MM.1S (cell line): ENCODE measurements at places on chromosomes 6 and 20.

DNA sequence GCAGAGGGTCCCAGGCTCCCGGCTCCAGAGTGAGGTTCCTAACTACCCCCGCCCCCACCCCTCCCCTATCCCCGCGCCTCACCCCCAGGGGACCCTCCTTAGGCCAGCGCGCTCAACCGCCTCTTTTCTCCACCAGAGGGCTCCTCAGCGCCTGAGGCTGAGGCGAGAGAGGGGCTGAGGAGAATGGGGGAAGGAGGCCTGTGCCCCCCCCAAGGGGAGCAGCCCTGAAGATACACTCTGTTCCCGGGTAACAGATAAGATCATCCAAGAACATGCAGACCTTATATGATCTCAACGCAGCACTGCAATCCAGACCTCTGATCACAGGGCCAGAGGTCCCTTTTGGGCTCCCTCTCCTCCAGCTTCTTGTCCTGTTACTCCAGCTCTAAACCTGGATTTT, 43.3 kb upstream of the MRPS10 start:
- no peak for DNase-seq

DNA sequence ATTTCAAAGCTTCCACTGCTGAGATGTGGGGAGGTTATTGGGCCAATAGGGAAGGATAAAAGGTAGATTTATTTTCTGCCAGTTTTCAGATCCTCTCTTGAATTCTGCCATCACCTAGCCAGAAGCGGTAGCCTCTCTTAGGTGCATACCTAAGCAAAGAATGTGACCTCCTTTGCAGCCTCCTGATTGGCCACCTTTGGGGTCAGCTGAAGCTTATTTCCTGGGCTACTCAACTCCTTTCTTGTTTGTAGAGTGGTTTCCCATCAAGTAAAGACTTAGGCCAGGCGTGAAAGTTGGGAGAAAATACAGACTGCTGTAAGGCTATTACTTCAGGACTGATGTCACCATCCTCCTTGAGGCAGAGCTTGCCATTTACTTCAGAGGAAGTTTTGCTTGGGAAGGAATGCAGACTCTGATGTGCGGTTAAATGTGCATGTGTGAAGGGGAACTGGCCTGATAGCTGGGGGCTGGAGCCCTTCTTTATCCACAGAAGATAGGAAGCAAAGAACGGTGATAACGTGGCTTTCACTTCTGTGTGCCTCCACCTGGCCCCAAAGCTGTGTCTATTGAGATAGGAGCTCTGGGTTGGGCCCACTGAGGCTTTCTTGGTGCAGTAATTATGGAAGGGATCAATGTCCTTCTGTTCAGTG, 70.1 kb downstream of the TRMT11 start:
- no peak for DNase-seq

DNA sequence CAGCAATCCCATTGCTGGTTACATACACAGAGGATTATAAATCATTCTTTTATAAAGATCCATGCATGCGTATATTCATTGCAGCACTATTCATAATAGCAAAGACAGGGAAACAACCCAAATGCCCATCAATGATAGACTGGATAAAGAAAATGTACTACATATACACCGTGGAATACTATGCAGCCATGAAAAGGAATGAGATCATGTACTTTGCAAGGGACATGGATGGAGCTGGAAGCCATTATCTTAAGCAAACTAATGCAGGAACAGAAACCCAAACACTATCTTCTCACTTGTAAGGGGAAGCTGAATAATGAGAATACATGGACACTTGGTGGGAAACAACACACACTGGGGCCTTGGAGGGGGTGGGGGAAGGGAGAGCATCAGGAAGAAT, 529.7 kb downstream of the TBC1D32 start:
- DNase-seq: no peak

DNA sequence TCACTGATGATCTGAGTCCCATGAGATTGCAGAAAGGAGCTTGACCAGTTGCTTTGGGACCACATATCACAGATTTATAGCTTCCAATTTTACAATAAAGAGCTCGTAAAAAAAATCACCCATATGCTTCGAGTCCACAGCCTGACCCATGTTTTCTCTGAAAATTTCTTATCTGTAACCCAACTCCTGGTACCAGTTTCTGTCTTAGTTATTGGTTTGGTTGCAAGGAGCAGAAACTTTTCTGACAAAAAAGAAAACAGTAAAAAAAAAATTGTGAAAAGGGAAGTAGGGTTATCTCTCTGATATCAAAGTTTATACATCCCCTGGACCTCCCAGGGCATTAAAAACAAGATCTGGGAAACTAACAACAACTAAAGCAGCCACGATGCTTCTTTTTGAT, 30.8 kb upstream of the BPIFA2 start:
- no peak for DNase-seq

GRCh38 chr20:57040466-57040865, 226.0 kb downstream of the BMP7 start:
- no peak for DNase-seq

DNA sequence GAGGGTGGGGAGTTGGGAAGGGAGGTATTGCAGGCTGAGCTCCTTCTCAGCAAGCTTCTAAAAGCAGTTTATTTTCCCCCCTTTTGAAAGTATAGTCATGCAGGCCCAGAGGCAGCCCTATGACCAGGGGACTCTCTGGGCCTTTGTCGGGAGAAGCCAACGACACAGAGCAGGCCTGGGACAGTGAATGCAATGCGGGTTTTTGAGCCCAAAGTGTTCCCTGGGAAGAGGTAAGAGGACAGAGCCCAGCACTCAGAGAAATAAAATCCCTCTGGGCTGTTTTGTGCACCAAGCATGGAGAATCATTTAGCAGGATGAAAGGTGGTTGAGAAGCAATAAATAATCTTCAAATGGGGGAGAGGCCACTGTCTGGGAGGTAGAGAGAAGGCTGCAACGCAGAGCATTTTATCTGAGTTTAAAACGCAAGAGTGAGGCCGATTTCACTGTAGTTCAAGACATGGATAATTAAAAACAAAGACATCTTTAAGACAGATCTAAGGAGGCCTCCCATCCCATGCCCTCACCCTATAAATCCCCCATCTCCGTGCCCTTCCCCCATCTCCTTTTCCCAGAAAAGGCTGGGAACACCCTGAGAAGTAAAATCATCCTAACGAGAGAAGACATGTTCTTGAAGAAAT, 237.5 kb downstream of the CDC5L start:
- DNase-seq: no peak

- DNase-seq: no peak
Measured at GRCh38 chr6:160328447-160328846, 19.7 kb upstream of the SLC22A3 start.

- DNase-seq: no peak
Measured at GRCh38 chr6:7881765-7882500, 28.7 kb downstream of the TXNDC5 start.

- no peak for DNase-seq
Measured at GRCh38 chr6:41028561-41029412, 10.2 kb downstream of the UNC5CL start.

DNA sequence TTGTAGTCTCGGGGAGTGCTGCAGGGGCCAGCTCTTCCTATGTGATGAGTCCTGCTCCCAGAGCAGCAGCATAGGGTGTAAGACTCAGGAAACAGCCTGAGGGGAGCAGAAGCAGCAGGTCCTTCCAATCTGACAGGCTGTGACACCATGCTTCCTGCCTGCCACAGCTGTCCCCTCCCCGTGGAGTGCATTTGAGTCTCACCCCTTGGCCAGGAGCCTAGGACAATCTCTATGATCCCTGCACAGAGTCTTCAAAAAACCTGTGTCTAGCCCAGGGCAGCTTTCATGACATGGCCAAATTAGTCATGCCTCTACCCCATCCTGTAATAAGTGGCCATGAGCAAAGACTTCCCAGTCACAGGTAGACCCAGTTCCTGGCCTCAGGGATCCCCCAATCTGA, 23.1 kb upstream of the LRFN2 start:
- DNase-seq: no peak

DNA sequence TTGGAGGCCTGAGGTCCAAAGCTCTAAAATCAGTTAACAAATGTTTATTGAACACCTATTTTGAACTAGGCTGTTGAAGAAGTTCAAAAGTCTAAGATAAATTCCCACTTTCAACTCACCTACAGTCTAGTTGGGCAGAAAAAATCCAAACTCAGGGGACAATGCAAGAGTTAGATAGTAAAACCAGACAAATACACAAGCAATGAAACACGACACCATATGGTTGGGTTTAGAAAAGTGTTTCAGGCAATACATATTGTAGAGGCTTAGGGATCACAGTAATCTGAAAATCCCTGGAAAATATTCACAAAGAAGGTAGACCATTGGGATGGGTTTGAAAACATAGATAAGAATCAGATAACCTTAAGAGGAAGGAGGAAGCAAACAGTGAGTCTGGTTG, 1.3 kb upstream of the CARMIL1 start:
- DNase-seq: no peak

DNA sequence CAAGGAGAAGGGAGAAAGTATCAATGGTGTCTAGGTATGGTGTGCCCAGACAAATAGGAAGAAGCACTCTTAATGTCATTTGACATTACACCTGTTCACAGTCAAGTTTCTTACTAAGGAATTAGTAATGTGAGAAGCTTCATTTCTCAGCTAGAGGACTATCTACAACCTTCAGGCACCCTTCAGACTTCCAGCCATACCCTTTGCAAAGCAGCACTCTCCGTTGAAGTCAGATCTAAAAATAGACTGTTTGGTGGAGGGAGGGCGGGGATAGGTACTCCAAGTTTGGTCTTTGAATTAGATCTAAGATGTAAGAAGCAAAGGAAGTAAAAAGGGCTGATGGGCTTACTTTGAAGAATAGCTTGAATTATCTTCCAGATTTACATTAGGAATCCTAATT, 311.1 kb downstream of the SLC35F1 start:
- no peak for DNase-seq
